ENCODE measurements at places on chromosomes 2 and 18.
A peak's percentile ranks its signal among the peaks of the same experiment; 100 is the strongest.

- DNase-seq, result no peak
These were observed 1.3 kb downstream of the SPTBN1 start for GRCh38 chr2:54457323-54458023.

- no peak for DNase-seq
These were observed 290.8 kb upstream of the CHAC2 start for GRCh38 chr2:53476834-53477233.

- DNase-seq, result no peak
These were observed 147.8 kb downstream of the FTCDNL1 start for GRCh38 chr2:199703199-199703598.

GRCh38 chr18:192801-193200 lies 34.4 kb downstream of the USP14 start:
- no peak for DNase-seq

DNA sequence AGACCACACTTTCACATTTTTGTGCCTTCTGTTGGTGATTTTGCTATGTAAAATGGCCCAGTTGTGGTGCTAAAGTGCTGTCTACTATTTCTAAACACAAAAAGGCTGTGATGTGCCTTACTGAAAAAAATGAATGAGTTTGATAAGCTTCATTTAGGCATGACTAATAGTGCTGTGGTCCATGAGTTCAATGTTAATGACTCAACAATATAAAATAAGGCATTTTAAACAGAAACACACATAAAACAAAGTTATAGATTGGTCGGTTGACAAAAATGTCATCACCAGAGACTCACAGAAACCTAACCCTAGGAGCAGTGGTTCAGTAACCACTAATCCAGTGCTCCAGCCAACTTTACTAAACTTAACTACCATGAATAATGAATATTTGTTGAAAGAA lies 160.0 kb downstream of the DNAH6 start:
- DNase-seq, result peak; percentile 87

DNA sequence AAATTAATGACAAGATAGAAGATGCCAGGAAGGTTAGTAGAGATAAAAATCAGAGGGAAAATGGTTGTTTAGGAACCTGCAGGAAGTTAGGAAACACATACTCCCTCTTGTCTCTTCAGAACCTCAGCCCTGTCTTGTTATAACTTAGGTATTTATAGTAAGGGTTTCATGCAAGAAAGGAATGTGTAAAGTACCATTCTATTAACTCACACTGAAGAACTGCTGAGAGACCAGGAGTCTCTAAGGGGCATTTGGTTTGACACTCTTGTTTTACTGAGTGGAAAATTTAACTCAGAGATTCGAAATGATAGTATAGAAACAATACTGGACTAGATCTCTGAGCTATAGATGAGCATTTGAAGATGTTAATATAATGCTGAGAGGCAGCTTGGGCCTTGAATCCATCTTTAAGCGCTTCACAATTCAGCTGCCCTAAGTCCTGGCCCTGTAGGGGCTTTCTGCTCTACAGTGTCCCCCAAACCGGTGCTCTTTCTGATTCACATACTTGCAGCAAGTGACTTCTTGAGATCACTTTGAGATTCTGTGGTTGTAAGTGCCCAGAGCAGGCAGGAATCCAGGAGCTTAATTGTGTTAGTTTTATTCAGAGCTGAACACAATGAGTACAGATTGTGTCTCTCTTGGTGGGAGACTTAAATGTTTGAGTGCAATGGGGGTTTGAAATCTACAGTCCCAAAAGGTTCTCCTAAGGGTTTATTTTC lies 235.0 kb upstream of the RGPD4 start:
- no peak for DNase-seq

DNA sequence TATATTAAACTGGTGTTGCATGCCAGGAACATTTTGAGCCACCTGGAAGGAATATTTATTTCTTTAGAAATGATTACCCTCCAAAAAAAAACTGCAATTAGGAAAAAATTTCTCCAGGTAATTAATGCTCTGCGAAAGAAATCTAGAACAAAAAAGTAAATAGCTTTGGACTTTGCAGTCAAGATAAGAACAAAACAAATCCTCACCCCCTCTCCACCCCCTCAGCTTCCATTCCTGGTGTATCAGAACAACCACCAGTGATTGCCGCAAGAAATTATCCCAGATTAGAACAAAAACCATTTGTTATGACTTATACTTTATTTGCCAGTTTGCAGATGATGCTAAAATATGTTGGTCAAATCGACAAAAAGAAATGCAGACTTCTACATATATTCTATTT lies 17.0 kb upstream of the TCF7L1 start:
- DNase-seq, result no peak

DNA sequence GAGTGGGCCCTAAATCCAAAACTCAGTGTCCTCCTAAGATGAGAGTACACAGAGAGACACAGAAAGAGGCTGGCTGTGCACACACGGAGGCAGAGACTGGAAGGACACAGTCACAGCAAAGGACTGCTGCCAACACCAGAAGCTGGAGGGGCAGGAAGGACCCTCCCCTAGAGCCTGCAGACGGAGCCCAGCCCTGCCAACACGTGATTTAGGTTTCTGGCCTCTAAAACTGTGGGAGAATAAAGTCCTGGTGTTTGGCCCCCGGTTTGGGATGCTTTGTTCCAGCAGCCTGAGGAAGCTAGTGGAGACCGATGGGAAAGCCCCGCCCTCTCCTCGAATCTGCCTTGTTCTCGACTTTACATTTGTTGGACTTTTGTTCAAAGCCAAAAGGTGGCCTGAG lies 10.6 kb downstream of the CNDP1 start:
- DNase-seq, result no peak

- DNase-seq, result no peak
These were observed 11.4 kb upstream of the PER2 start for GRCh38 chr2:238299803-238300202.

DNA sequence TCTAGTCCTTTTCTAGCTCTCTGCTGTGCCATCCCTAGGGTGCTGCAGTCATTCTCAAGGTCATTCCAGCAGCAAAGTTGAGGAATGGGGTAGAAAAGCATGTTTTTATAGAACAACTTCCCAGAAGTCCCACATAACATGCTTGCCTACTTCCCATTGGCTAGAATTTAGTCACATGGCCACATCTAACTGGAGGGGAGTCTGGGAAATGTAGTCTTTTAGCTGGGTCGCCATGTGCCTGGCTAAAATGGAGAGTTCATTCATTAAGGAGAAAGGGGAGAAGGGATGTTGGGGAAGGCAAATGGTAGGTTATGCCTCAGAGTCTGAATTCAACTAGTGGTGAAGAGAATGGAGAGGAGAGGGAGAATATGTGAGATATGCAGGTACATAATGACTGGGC lies 85.7 kb downstream of the SLC4A3 start:
- no peak for DNase-seq

- DNase-seq, result no peak
These were observed 65.3 kb upstream of the GLI2 start for GRCh38 chr2:120670371-120670770.

GRCh38 chr2:76641506-76641905 lies 880.7 kb downstream of the LRRTM4 start:
- no peak for DNase-seq
